Dermis microvascular lymphatic vessel endothelial cell (primary cell): ENCODE measurements at places on chromosomes 12 and 14. TPM values are rescaled to one million over a fixed set of nuclear protein-coding genes. Genes with fewer than 3 reads are reported as not detected.

GRCh38 chr14:92481386-92481785 lies 32.2 kb upstream of the RIN3 start:
- DNase-seq: peak; percentile 43

- DNase-seq: no peak
Measured at GRCh38 chr14:70171726-70172125, 17.0 kb downstream of the SLC8A3 start.

The RAB15 gene
- 6.2 and 9.2 TPM in 2 replicates for total RNA-seq

The DBX2 gene
- not detected in 2 replicates for total RNA-seq

- no peak for DNase-seq
Measured at GRCh38 chr12:122856999-122857671, 21.9 kb downstream of the HIP1R start.

GRCh38 chr14:72666610-72667009 lies 227.3 kb downstream of the DPF3 start:
- no peak for DNase-seq

The A2M gene
- total RNA-seq: 13.5 and 24.3 TPM in 2 replicates

- no peak for DNase-seq
Measured at GRCh38 chr12:124823272-124823970, 40.2 kb downstream of the SCARB1 start.

- no peak for DNase-seq
Measured at GRCh38 chr12:105341010-105341409, 10.5 kb downstream of the C12orf75 start.

DNA sequence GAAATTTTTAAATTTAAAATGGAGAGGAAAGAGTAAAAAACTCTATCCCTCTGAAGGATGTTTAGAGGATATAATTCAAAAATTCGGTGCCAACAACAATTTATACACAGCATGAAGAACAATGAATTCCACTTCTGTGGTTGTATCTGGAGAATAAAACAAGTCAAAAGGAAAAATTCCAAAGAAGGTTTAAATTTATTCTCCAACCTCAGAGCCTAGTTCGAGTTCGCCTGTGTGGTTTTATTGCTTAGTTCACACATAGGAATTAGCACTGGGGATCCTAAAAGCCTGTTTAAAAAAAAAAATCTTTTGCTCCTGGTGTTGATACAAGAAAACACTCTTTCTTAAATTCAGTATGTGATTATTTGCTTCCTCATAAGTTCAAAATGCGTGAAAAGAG lies 79.2 kb downstream of the LLPH start:
- DNase-seq: no peak

GRCh38 chr12:57547288-57548012 lies 458 bp upstream of the DCTN2 start:
- DNase-seq: no peak

The CCDC91 gene
- 3.9 and 5.1 TPM in 2 replicates for total RNA-seq

The OTOGL gene
- 0.13 and 0.26 TPM in 2 replicates for total RNA-seq

GRCh38 chr12:6883683-6884082 lies 10.6 kb upstream of the SPSB2 start:
- DNase-seq: no peak

DNA sequence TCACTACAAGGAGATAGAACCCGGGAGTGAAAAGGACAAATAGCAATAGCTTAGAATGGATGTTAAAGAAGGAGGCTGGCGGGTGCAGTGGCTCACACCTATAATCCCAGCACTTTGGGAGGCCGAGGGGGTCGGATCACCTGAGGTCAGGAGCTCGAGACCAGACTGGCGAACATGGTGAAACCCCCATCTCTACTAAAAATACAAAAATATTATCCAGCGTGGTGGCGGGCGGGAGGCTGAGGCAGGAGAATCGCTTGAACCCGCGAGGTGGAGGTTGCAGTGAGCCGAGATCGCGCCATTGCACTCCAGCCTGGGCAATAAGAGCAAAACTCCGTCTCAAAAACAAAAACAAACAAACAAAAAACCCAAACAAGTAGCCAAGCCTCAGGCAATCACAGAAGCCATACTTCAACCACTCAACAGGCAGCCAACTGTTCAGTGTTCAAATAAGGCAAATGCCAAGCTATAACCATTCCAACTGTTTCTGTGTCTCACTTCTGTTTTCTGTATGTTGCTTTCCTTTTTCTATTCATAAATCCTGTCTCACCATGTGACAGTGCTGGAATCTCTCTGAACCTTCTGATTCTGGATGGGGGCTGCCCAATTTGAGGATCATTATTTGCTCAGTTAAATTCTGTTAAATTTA lies 3.9 kb upstream of the SPTLC2 start:
- DNase-seq: no peak

The SRRM4 gene
- total RNA-seq: not detected in 2 replicates

- DNase-seq: no peak
Measured at GRCh38 chr14:27228053-27228452, 630.2 kb upstream of the NOVA1 start.

GRCh38 chr14:77808250-77808649 lies 8.3 kb downstream of the ADCK1 start:
- no peak for DNase-seq

DNA sequence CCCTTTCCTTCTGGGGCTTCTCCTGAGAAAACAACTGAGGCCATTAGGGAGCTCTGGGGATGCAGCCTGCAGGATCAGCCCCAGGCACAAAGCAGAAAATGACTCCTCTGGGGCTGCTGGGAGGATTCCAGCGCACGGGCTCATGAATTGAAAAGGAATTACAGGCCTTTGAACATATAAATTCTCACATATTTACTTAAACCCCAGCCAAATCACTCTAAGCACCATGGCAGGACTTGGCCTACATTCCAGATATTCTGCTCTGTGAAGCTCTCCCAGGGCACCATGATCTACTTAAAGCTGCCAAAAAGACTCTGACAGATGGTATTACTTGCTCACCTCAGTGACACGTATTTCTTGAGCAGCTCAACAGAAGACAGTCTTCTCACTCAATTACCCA lies 87.2 kb downstream of the ZFC3H1 start:
- DNase-seq: no peak

DNA sequence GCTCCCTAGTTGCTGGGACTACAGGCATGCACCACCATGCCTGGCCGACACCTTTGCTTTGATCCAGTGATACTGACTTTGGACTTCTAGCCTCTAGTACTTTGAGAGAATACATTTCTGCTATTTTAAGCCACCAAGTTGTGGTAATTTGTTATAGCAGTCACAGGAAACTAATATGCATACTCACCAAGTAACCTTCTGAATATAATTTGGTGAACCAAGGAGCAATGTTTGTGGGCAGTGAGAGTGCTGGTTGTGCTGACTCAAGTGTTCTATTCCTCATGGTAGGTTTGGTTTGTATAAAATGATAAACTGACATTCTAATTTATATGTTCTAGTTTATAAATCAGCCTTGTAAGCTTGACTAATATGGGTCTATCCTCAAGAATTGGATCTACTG lies 42.4 kb upstream of the MMP19 start:
- DNase-seq: no peak

DNA sequence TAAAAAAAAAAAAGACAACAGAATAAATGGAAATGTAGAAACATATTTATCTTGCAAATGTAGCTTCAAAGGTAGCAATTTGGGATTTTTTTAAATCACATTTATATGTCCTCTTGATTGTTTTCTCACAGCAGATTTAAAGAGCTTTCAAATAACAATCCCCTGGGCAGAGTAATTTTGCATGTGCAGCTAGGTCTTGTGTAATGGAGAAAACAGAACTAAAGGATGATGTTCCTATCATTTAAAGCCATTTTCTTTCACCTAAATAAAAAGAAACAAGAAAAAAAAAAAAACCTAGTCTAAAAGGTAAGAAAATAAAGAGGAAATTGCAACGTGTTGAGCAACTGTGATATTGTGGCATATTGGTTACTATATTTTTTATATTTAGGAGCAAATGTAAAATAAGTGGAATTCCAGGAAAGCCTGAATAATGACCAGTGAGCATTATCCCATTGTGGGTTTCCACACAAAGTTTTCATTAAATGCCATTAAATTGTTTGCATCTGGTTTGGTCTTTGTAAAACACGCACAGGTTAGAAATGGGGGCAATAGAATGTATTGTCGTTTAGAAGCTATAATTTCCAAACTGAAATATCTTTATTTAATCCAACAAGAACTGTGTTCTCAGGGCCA lies 215.6 kb downstream of the SLC6A15 start:
- no peak for DNase-seq

The GAPDH gene
- 4,334 and 4,542 TPM in 2 replicates for total RNA-seq

GRCh38 chr14:85380881-85381280 lies 149.1 kb upstream of the FLRT2 start:
- DNase-seq: peak; percentile 24

DNA sequence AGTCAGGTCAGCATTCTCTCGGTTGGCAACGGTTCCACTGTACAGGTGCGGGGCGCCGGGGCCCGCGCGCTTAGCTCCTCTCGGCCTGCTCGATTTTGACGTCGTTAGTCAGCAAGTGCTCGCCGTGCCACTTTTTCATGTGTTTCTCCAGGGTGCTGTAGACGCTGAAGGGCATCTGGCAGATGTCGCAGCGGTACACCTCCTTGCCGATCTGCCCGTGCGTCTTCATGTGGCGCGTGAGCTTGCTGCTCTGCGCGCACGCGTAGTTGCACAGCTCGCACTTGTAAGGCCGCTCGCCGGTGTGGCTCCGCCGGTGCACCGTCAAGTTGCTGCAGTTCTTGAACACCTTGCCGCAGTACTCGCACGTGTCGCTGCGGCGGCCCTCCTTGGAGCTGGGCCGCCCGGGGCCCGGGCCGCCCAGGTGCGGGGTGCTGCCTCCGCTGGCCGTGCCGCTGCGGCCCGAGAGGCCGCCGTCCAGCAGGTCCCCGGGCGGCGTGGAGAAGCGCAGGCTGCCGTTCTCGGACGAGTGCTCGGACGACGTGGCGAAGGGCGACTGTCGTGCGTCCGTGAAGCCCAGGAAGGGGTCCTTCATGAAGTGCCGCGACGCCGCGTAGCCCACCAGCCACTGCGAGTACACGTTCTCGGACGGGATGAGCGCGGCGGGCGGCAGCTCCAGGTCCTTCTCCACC lies 97.8 kb downstream of the BCL11B start:
- DNase-seq: no peak

The LRRK2 gene
- total RNA-seq: 0.13 and 0.26 TPM in 2 replicates
